ENCODE measurements at places on chromosomes 6 and 20.

- no peak overlapping the region for H3K4me3 ChIP-seq
- no peak for DNase-seq
- peaks cover 61% of the 10 kb centered on the region for H3K36me3 ChIP-seq
- no peaks in the 10 kb centered on the region for H3K27me3 ChIP-seq
- H3K4me1 ChIP-seq, result no peaks in the 10 kb centered on the region
- H3K27ac ChIP-seq, result no peak overlapping the region
Measured at GRCh38 chr6:152973916-152974315, 8.9 kb downstream of the FBXO5 start.

DNA sequence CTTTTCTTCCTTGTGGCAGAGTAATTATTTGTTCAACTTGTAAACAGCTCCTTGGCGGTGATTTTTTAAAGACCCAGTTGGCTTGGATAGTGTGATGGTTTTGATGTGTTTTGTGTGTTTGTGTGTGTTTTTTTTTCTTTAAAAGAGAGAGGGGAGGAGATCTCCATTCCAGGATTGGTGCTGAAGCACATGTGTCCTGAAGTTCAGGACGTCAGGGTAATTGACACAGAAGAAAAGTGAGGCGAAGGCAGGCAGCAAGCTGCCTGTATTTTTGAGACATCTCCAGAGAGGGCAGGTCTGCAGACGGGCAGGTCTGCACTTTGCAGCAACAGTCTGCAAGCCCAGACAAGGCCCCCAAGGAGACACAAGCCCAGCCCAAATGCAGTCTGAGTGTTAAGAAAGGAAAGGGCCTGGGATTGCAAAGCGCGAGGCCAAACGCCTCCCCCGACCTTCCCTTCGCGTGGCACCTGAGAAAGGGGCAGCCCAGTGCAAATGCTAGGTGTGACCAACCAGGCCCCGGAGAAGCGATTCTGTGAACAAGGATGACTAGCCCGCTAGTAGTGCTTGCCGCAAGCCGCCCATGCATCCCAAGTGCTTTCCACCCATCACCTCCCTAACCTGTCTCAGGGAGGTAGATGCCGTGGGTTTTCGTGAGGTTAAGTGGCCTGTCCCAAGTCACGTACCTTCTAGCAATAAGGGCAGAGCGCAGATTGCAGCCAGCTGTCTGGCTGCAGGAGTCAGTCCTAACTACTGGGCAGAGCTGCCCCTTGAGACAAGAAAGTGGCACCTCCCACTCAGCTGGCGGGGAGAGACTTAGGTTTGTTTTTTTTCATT lies 230.5 kb downstream of the ZMYND8 start:
- H3K4me3 ChIP-seq, result no peak overlapping the region
- no peaks in the 10 kb centered on the region for H3K27me3 ChIP-seq
- H3K27ac ChIP-seq, result peak overlapping the region; percentile 27

DNA sequence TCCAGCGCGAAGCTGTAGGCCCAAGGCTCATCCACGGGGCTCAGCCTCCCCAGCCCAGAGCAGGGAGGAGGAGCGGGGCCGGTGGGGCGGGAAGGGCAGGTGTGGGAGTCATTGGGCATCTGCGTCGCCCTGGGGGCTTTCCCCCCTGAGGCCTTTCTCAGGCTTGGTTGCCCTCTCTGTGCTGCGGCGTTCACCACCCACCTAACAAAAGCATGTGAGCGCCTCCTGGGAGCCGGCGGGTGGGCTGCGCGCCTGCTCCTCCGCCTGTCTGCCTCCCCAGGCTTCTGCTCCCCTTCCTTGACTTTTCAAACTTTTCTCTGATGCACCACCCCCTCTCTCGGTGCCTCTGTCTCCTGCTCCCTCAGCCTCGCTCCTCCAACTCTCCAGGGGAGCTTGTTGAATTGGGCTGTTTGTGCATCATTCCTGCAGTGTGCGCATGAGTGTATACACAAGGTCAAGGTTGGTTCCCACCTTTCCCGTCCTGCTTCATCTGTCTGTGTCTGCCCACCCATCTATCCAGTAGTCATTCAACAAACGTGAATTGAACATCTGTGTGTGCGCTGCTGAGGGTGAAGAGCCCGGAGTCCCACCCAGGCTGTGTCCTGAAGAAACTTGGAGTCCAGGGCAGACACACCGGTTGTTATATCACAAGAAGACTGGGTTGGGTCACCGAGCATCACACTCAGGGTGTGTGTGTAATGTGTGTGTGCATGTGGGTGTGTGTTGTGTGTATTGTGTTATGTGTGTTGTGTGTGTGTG lies 82.4 kb upstream of the NNAT start:
- H3K36me3 ChIP-seq, result no peaks in the 10 kb centered on the region
- DNase-seq, result no peak
- H3K4me3 ChIP-seq, result no peak overlapping the region
- no peaks in the 10 kb centered on the region for H3K27me3 ChIP-seq

DNA sequence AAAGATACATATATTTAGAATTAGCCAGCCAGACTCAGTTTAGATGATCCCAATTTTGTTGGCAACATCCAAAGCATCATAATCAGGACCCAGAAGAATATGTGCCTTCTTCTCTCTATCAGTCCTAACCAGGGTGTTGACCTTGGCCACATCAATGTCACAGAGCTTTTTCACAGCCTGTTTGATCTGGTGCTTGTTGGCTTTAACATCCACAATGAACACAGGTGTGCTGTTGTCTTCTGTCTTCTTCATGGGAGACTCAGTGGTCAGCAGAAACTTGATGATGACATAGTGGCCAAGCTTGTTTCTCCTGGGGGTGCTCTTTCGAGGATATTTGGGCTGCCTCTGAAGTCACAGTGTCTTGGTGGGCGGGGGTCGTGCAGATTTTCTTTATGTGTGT lies 84.9 kb downstream of the MKKS start:
- no peak overlapping the region for H3K4me3 ChIP-seq
- no peaks in the 10 kb centered on the region for H3K4me1 ChIP-seq
- no peak overlapping the region for H3K27ac ChIP-seq
- no peaks in the 10 kb centered on the region for H3K27me3 ChIP-seq
- DNase-seq, result no peak

DNA sequence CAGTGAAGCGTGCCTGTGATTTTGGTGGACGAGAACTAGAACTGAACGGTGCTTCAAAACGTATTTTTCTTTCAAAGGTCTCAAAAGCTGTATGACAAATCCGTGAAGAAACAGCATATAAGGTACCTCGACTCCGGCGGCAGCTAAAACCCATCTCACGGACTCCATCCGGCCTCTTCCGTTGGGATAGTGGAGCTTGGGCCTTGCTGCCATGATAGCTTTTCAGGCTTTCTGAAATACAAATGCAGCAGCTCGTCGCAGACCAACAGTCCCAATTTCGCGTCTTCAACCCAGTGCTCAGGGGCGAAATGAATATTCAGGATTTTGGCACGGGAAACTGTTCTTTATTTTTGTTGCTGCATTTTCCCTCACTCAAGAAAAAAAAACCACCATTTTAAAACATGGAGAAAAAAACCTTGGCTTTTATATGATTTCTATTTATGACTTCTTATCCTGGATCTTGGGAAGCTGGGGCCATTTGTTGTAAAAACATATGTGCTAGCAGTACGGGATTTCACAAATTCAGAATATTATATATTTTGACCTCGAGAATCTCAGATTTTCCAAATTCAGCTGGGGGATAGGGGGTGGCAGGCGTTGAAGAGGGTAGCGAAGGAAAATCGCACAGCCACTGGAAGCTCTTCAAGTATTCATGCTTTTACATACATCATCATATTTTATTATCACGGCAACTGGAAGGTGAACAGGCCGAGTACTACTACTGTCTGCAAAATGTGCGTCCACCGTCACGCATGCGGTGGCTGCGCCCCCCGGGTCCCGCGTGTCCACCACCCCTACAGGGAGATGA lies 849 bp downstream of the GSTA4 start:
- H3K4me1 ChIP-seq, result peaks cover 15% of the 10 kb centered on the region
- no peaks in the 10 kb centered on the region for H3K36me3 ChIP-seq
- peak; percentile 70 for DNase-seq
- H3K4me3 ChIP-seq, result peak overlapping the region; percentile 69
- no peaks in the 10 kb centered on the region for H3K27me3 ChIP-seq

- no peaks in the 10 kb centered on the region for H3K27me3 ChIP-seq
- DNase-seq, result no peak
- no peaks in the 10 kb centered on the region for H3K36me3 ChIP-seq
- no peak overlapping the region for H3K4me3 ChIP-seq
- H3K4me1 ChIP-seq, result no peaks in the 10 kb centered on the region
Measured at GRCh38 chr6:91669154-91669870, 1082.4 kb upstream of the MAP3K7 start.
